GM23248 (cell line): ENCODE measurements at places on chromosomes 7 and 10. TPM values are rescaled to one million over a fixed set of nuclear protein-coding genes. Genes with fewer than 3 reads are reported as not detected.

The IFRD1 gene
- 71.9 and 73.9 TPM in 2 replicates for polyA plus RNA-seq

GRCh38 chr10:5509691-5510090 lies 10.3 kb upstream of the CALML5 start:
- no peak overlapping the region for H3K27ac ChIP-seq
- no peaks in the 10 kb centered on the region for H3K4me1 ChIP-seq
- no peaks in the 10 kb centered on the region for H3K27me3 ChIP-seq
- no peak for DNase-seq
- H3K4me3 ChIP-seq: no peak overlapping the region

- no peaks in the 10 kb centered on the region for H3K4me1 ChIP-seq
- DNase-seq: no peak
- no peak overlapping the region for H3K4me3 ChIP-seq
- H3K27ac ChIP-seq: no peak overlapping the region
Measured at GRCh38 chr10:82565197-82565575, 690.2 kb downstream of the NRG3 start.

DNA sequence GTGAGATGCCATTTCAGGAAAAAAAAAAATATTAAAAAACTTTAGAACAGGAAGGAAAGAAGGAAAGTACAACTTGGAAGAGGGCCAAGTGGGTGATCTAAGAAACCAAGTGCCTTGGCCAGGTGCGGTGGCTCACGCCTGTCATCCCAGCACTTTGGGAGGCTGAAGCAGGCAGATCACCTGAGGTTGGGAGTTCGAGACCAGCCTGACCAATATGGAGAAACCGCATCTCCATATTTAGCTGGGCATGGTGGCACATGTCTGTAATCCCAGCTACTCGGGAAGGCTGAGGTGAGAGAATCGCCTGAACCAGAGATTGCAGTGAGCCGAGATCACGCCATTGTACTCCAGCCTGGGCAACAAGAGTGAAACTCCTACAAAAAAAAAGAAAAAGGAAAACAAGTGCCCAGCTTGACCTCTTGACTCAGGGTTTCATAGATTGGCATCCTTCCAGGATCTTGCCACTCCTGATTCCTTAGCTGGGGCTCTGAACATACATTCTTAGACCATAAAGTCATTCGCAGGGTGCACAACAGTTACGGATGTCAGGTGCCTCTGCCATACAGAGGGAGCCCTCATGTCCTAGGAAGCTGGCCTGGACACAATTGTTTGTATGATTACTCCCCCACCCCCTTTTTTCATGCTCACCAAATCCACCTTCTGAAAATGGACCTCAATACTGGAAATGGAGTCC lies 2.1 kb upstream of the GUSB start:
- no peak overlapping the region for H3K27ac ChIP-seq
- peaks cover 4% of the 10 kb centered on the region for H3K4me1 ChIP-seq
- H3K27me3 ChIP-seq: no peaks in the 10 kb centered on the region
- DNase-seq: no peak

- H3K27ac ChIP-seq: no peak overlapping the region
- no peaks in the 10 kb centered on the region; the same call in 1 of the 2 replicates for H3K27me3 ChIP-seq
- peak; percentile 60 for DNase-seq
- H3K4me1 ChIP-seq: no peaks in the 10 kb centered on the region
Measured at GRCh38 chr10:95467162-95467599, 94.0 kb downstream of the SORBS1 start.
